ENCODE measurements at places on chromosomes 1 and 21.

GRCh38 chr1:2611031-2611501 is 21.8 kb downstream of the MMEL1 start:
- DNase-seq = no peak

DNA sequence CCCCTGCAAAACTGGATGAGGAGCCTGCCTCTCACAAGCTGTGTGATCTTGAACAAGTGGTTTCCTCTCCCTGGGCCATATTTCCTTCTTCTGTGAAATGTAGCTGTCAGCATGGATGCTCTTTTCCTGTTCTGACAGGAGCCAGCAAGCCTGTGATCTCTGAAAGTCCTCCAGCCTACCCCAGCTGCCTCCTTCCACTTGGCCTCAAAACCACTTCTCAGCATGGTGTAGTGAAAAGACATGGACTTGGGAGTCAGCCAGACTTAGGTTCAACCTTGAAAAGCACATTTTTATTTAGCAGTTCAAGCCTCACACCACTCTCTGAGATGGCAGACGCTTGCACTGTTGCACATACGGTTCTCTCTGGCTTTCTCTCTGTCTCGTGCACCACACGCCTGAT is 292.9 kb upstream of the DUSP10 start:
- no peak for DNase-seq

- DNase-seq = no peak
Measured at GRCh38 chr1:209023790-209024189, 559.7 kb upstream of the CAMK1G start.

DNA sequence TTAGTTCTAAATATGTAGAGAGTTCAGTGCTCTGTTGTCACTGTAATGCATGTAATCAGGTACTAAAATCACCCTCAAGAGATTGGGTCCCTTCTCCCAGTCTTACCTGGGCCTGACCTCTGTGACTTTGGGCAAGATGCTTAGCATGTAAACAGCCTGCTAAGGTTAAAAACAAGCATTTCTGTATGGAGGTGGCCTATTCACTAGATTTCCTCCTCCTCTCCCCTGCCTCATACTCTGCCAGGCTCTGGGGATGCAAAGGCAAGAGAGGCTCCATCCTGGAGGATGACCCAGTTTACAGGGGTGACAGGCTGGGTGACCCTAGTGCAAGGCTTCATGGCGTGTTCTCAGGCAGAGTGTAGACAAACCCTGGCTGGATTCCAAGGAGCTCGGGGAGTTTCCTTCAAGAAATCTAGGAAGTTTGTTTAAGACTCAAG is 28.8 kb downstream of the VANGL2 start:
- DNase-seq = no peak

GRCh38 chr1:6770751-6771440 is 14.4 kb upstream of the CAMTA1 start:
- no peak for DNase-seq

GRCh38 chr1:32666901-32667566 is 16.0 kb downstream of the RBBP4 start:
- DNase-seq = no peak

DNA sequence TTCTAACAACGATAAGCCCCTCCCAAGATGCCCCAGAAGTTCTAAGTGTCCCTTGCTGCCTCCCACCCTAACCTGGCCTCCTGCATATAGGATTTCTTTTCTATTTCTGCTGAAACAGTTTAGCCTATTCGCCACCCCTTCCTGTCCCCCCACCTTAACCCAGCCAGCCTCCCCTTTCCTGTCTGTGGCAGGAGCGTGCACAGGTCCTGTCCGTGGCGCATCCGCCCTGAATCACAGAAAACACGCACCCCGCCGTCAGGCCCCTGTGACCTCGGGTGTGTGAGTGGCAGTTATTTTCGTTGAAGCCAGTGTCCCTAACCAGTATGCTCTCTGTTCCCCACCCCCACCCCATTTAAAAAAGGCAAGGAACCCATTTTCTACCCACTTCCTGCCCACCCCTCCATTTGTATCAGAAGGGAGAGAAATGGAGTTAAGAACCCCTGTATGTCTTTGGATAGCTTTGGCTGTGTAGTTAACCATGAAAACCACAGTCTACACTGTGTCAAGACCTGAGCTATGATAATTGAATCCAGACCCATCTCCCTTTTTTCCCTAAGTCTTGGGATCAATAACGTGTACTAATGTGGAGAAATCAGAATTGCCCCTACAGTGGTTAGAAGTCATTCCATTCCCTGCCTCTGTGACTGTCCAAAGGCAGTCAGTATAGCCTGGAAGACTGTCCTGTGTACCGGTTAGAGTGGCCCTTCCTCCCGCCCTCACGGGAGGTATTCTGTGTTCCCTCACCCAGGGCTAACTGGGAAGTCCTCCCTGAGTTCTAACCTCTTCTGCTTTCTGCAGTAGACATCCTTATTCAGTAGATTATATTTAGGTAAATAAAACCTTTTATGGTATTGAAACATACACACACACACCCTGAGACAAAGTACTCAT is 1.8 kb downstream of the PLEKHO1 start:
- DNase-seq = no peak

GRCh38 chr1:196558411-196558810 is 49.8 kb downstream of the KCNT2 start:
- DNase-seq = no peak

DNA sequence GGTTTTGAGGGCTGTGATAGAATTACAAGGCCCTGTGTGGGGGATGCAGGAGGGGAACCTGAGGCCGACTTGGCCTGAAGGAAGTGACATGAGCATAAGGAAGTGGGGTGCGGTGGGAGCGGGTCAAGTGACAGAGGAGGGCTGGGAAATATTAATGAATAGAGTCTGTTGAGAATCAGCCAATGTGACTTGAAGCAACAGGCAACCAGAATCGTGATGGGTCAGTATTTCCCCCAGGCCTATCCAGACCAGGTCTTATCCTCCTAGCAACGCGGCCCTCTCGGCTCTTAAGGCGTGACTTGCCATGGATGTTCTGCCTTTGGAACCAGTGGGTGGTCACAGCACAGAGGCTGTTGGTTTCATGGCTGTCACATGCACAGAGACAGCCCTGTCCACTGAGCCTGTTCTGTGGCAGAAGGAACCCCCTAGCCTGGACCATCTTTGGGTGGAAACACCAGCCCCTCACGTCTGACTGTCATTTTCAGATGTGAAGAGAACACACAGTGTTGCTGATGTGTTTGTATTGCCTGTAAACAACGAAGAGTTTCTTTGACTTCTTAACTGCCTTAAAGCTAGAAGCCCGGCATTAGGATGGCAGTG is 468.8 kb downstream of the CAMTA1 start:
- DNase-seq = no peak

DNA sequence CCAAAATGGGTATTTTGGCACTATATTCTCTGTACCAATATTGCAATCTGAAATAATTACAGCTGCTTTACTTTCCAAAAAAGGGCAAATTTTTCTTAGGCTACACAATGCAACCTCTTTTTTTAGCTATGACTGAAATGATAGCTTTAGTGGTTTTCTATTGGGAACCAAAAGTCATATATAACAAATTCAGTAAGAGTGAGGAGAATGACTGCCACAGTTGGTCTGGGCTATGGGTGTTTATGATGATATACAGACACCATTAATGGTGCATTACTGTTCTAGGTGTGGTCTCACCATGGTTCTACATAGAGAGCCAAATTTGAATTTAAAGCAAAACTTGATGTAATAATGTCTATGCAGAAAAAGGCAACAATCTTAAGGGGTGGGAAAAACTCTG is 72.3 kb upstream of the PTBP2 start:
- no peak for DNase-seq

DNA sequence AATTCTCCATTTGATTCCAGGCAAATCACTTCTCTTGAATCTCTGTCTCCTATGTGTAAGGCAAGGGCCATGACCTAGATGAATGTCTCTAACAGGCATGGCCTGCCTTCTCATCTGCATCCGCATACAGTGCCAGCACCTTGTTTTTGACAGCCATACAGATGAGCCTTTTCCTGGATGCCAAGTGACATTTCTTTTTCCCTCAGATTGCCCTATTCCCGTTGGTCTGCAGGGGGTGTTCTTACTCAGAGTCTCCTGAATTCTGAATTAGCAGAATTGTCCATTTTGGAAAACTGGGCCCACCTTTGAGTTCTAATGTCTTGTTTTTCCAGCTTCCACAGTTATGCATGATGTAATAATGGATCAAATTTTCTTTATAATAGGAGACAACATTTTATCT is 88.0 kb upstream of the ADAR start:
- no peak for DNase-seq

- DNase-seq = no peak
Measured at GRCh38 chr1:209863766-209864485, 36.2 kb downstream of the UTP25 start.

GRCh38 chr1:207619871-207620542 is 24.9 kb upstream of the CR1L start:
- DNase-seq = no peak

DNA sequence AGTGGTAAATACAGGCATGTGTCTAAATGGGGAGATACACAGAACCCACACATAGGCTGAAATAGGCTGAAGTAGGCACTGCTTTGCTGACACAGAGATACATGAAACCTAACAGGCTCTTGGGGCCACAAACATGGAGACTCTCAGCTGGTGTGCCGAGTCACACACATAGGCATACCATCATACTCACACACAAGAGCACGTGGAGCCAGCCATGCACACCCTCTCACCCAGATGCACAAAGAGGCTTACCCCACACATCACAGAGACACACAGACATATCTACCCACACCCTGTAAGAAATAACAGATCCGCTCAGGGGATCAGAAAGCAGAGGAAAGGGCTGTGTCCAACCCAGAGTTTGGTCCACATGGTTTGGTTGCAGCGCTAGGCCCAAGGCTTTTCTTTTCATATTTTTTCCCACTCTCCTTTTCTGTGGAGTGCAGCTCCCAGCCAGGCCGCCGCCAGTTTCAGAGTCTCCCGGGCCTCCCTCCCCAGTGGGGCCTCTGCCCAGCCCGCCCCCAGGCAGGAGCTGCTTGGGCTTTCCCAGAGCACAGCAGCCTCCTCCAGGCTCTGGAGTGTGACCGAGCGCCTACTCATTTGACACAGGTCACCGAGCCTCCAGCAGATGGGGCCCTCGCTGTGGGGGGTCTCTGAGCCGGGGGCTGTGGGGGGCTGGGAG is 3.9 kb upstream of the POU3F1 start:
- DNase-seq = no peak

DNA sequence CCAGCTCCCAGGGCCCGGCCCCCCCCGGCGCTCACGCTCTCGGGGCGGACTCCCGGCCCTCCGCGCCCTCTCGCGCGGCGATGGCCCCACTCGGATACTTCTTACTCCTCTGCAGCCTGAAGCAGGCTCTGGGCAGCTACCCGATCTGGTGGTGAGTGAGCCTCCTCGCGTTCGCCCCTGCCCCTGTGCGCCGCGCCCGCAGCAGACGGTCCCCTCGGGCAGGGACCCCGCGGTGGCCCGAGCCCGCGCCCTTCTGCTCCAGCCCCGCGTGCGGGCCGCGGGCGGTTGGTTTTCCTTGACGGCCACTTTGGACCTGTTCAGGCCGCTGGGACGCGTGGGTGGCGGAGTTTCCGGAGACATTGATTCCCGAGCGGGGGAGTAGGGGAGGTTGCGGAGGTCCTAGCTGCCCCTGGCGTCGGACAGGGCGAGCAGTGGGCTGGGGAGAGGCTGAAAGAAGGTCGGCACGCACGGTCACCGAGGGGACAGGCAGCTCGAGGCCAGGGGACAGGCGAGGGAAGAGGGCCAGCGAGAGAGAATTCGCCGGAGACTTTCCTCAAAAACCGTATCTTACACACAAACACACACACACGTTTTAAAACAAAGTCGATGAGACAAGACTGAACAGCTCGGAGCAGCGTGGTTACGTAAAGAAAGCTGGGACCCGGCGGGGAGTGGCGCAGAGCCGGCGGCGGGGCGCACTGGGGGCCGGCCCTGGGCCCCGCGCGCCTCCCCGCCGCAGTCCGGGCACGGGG is 427 bp downstream of the WNT3A start:
- DNase-seq = no peak

DNA sequence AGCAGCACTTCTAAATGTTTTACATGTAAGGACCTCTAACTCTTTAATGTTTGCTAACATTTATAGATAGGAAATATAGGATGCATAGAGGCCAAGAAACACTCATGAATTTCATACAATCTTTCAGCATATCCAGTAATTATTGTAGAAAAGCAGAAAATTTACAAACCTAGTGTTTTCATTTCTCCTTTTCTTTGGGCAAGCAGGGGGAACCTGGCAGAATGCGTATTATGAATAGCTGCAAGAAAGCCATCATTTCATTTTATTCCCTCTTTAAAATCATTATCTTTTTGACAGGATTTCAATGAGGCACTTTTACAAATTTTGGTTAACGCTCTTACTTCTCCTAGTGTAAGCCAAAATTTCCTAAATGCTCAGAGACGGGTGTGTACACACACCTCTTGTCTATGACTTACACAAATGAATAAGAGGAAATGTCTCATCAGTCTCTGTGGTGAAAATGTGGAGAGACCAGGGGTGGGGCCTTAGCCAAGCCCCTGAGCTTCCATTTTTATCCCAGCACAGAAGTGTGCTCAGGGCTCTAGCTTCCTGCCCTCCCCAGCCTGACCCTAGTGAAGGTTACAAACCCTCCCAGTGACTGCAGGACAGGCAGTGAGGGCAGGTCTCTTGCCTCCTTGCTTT is 91.6 kb downstream of the LRRC8C start:
- no peak for DNase-seq

- no peak for DNase-seq
Measured at GRCh38 chr21:33403786-33404585, 773 bp downstream of the IFNGR2 start.

- DNase-seq = no peak
Measured at GRCh38 chr1:70947835-70948234, 99.8 kb downstream of the PTGER3 start.

DNA sequence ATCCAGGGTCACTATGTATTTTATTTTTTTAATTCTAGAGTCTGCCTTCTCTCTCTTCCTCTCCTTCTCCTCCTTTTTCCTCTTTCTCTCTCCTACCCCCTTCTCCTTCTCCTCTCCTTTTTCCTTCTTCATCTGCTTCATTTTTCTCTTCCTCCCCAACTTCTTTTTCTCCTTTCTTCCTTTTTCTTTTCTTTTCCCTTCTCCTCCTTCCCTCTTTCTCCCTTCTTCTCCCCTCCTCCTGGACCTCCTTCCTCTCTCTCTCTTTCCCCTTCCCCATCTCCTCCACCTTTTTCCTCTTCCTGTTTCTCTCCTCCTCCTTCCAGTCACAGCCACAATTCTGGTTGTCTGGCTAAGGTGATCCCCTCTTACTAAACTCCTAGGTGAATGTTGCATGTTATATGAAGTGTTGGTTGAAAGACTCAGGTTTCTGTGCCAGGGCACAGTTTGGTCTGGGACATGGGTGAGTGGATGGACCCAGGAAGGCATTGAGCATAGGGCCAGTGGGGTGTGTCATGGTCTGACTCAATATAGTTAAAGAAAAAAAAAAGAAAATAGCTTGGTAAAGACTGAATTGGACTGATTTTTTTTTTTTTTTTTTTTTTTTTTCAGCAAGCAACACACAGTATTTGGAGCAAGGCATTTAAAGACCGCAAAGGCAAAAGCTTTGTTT is 266.9 kb downstream of the TGFB2 start:
- DNase-seq = no peak

DNA sequence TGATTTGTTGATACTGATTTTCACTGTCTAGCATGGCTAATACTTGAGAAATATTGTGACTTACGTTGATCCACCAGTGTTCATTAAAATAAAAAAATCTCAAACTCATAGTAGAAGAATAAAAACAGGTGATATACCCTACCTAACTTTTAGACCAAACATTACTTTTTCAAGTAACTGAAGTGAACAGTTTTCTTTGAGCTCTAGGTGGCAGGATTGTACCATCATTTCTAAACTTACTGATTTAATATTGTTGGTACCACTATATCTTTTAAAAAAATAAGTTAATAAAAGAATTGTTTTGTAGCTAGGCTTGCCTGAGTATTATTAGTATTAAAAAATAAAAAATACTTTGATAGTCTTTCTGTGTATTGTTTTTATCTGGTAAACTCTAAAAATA is 21.5 kb downstream of the CDC73 start:
- no peak for DNase-seq

Measured in stimulated activated CD4-positive, alpha-beta T cell treated with anti-CD3 and anti-CD28 coated beads, Interleukin-1b, Interleukin-23, amount 100 ng/mL, for 1 hour (primary cell).